ENCODE measurements at places on chromosomes 3 and 15. TPM values are rescaled to one million over a fixed set of nuclear protein-coding genes. Genes with fewer than 3 reads are reported as not detected.

- DNase-seq: no peak
These were observed 215.5 kb downstream of the LRRC3B start for GRCh38 chr3:26838026-26838425.

- DNase-seq: no peak
These were observed 31.7 kb downstream of the EDC3 start for GRCh38 chr15:74664028-74664616.

DNA sequence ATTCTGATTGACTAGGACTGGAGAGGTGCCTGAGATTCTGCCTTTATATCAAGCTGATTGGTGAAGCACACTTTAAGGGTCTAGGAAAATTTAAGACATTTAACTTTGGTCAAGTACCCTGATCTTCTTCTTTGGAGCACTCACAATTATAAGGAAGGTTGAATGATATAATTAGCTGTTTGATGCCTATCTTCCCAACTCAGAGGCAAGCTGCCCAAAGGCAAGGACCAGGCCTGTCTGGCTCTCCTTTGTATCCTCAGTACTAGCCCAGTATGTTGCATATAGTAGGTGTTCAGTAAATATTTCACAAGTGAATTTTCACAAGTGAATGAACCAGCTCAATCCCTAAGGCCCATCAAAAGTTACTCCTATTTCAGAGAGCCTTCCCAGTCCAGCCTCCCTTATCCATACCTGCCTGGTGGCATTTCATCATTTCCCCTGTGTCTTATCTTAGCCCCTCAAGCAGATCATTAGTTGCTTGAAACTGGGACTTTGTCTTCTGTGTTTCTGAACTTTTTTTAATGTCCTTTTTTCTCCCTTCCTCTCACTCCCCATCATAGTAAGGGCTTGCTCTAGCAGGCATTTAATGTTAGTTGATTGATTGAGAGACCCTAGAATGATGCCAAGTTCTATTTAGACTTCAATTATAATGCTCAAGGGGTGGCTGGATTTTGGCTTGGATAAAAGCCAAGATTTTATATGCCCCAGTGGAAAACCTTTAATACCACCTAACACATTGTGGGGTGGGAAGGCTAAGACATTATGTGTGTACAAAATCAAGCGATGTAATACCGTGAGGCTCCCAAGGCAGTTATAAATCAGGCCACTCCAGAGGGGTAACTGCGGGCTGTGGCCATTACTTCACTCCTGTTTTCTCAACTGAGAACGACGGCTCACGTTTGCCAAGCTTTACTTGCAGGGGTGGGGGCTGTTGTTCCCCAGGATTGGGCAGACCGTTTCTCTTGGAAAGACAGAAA is 43.2 kb upstream of the BOC start:
- no peak for DNase-seq

DNA sequence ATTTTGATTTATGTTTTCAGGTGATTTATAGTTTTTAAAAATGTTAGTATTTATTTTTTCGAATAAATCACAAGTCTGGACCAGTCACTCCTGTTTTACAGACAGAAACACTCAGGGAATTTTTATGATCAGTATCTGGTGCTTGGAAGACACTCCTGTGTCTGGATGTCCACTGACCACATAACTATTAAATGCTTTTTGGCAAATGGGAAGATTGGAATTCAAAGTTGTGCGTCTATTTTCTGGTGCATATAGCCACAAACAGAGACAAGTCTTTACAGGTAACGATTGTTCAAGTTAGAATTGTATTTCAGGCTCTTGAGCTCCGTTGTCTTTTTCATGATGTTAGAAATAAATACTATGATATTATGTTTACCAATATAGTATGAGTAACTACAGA is 12.2 kb downstream of the CP start:
- DNase-seq: no peak

DNA sequence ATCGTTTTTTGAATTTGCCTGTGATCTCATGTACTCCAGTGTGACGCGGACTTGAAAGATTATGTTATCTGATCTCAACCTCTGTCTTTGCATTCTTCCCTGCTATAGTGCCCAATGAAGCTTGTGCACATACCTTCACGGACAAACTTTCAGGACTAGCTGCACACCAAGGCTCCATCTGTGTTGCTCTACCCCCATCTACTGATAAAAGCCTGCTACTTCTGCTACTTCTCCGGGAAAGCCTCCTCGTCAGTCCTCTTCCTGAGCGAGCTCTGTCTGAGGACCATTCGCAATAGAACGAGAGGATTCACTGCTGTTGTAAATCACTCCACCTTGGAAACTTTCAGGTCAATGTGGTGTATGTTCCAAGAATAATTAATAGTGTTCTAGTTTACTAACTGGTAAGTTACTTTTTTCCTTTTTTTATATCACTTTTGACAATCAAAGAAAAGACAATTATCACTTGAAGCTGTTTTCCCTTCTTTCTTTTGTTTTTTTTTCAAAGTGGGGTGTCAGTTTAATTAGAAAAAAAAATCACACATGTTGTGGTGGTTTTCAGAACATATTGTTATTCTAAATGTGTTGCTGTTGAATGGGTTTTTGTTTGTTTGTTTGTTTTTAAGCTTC is 217.6 kb downstream of the ARRDC4 start:
- peak; percentile 81 for DNase-seq

DNA sequence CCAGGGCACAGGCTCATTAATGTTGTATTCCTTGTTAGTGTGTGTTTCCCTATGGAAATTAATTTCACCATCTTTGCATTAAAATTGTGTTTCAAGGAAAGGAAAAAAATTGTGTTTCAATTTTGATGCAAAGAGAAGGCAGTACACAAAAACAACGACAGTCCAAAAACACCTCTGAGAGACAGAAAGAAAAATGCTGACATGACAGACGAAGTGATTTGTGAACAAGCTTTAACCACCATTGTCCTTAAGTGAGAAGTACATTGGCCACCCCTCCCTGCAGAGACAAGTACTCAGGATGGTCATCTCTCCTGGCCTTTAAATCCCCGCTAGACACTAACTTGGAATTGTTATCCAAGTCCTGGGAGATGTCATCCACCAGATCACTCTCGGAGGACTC is 50.2 kb upstream of the MTMR10 start:
- DNase-seq: no peak

- no peak for DNase-seq
These were observed 12.3 kb upstream of the GFM1 start for GRCh38 chr3:158631981-158632380.

DNA sequence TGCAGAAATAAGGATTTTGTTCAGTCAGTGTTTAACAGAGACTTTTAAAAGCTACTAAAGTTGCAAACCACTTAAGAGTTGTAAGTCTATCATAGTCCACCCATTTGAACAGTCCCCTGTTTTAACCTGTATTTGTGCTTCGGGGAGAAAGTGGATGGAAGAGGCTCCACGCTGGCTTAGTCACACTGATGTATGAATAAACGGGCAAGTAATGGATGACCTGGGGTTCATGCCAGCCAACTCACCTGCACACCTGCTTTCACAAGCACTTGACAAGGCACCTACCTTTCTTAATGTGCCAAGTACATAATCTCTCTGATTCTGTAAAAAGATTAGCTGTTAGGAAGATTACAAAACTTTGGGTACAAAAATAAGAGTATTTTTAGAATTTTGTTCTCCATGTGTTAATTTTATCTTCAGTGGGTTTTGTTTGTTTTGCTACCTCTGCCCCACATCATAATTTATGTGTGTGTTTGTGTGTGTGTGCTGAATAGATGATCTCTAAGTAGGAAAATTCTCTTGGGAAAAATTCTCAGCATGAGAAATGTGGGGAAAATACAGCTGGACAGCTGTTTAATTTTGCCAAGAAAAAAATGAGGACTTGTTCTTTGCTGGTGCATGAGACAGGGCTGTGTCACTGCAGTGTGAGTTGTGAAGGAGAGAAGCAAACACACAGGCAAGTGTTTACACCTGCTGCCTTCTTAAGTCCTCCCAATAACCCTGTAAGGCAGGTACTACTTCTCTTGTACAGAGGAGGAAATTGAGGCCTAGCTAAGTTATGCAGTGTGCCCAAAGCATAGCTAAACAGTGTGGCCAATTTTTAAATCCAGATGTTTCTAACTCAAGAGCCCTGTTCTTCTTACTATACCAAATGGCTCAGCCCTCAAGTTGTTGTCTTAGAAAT is 181.2 kb upstream of the IL12A start:
- DNase-seq: no peak

- no peak for DNase-seq
These were observed 53.9 kb downstream of the CALML4 start for GRCh38 chr15:68151277-68151676.

GRCh38 chr15:60580650-60581376 is 101.9 kb upstream of the ICE2 start:
- no peak for DNase-seq

GRCh38 chr3:171187706-171188290 is 161.3 kb upstream of the SLC2A2 start:
- peak; percentile 56 for DNase-seq

GRCh38 chr3:20696388-20697150 is 510.6 kb upstream of the SGO1 start:
- no peak for DNase-seq

DNA sequence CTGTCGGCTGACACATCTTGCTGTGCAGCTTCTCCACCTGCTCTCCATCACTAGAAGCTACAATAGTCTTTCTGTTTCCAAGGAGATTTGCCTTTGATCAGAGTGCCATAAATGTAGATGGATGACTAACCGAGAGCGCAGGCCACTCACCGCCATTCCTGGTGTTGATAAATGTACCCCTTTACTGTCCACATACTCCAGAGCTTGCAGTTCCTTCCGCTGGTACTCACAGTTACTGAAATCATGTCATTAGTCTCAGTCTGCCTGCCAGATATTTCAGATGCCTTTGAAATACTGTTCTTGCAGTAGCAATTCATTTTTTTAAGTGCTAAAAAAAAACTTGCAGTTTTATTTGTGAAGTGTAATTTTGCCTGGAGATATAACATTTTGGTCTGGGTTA is 72.3 kb downstream of the BLM start:
- no peak for DNase-seq

DNA sequence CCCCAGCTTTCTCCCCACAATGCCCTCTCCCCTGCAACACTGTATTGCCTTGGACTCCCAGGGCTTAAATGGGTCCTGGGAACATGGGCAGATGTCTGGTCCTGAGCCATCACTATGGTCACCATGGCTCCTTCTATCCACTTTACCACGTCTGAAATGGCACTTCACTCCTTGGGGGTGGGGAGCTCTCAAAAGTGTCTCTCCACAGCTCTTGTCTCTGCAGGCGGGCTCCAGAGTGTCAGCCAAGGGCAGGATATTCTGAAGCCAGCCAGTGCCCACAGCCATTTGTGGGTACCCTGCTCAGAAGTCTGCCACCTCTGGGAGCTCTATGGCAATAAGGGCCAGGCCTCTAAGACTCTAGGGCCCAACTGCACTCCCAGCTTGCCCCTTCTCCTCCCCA is 163.9 kb downstream of the PPM1L start:
- DNase-seq: no peak

DNA sequence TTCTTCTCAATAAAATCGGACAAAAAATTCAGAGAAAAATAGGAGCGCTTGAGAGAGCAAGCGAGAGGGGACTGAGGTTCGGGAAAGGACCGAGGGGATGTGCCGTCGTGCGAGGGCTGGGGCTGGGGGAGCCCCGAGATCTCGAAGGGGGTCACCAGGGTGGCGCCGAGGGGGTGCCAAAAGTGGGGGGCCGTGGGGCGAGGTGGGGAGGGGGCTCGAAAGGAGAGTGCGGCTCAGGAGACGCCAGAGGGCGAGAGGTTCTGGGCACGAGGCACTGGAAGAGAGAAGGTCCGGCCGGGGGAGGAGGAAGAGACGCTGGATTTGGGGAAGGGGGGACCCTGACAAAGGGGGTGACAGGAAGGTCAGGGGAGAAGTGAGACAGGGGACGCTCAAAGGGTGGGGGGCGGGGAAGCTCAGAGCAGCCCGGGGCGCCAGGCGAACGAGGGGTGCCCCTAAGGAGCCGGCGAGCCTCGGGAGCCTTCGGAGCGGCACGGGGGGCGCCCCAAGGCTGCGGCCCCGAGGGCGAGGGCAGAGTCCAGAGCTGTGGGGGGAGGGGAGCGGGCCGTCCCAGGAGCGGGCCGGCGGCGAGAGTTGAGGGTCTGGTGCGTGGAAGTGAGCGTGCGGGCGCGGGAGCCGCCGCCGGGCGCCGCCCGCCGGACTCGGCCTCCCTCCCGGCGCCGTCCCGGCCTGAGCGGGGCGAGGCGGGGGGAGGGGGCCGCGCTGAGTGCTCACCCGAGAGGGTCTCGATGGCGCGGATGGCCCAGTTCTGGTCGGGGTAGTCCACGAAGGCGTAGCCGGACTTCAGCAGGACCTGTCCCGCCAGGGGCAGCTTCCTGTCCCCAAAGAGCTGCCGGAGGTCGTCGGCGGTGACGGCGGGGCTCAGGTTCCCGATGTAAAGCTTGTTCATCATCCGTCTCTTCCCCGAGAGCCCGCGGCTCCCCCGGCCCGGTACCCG is 514 bp downstream of the IGF2BP2 start:
- peak; percentile 15 for DNase-seq

DNA sequence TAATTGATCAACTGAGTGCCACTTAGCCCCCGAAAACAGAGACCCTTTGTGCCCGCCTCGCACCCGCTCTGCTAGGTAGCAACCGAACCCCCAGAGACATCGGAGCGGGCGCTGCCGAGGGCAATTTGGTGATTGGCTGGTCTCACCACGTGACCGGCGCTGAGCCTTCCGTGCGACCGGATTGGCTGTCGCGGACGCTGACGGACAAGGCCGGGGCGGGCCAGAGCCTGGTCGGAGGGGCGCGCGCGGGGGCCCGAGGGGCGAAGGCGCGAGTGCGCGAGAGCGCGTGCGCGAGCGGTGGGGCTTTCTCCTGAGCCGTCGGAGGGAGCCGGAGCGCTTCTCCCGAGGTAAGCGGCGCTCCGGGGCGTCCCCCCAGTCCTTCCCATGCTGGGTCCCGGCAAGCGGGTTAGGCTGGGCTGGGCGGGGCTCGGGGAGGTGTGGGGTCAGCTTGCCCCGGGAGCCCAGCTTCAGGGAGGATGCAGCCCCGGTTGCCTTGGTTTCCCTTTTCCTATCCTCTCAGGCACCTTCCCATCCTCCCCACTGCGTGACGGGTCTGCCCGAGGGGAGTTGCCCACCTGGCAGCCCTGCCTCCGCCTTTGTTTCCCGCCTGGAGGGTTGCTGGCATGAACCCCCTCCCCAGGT is at the start of gene TMEM108:
Gene TMEM108, plus strand, starts transcription at position 303 of the 642 bp plus-strand sequence.
- DNase-seq: peak; percentile 66

- peak; percentile 54 for DNase-seq
These were observed 2.3 kb downstream of the LNP1 start for GRCh38 chr3:100403362-100404249.

- no peak for DNase-seq
These were observed 151.1 kb upstream of the OSTN start for GRCh38 chr3:191047930-191048329.

- peak; percentile 55 for DNase-seq
These were observed 24.0 kb upstream of the PTPRG start for GRCh38 chr3:61537366-61537765.

- peak; percentile 61 for DNase-seq
These were observed 435.6 kb downstream of the MECOM start for GRCh38 chr3:169227911-169228310.

Gene ERC2
- total RNA-seq: 0.24 TPM

Gene UROC1
- not detected for total RNA-seq

Gene NRG4
- total RNA-seq: not detected

Gene HHLA2
- total RNA-seq: not detected

Gene SPINT1
- not detected for total RNA-seq

Gene GUCA1C
- not detected for total RNA-seq

Gene CPN2
- 0.10 TPM for total RNA-seq

Gene EPHB1
- total RNA-seq: 2.6 TPM

Gene SEMA3B
- total RNA-seq: 5.6 TPM

Gene AHSG
- total RNA-seq: not detected

Gene LYSMD4
- 5.4 TPM for total RNA-seq
